Amniotic stem cell (primary cell): ENCODE measurements at places on chromosomes 12 and 14.

DNA sequence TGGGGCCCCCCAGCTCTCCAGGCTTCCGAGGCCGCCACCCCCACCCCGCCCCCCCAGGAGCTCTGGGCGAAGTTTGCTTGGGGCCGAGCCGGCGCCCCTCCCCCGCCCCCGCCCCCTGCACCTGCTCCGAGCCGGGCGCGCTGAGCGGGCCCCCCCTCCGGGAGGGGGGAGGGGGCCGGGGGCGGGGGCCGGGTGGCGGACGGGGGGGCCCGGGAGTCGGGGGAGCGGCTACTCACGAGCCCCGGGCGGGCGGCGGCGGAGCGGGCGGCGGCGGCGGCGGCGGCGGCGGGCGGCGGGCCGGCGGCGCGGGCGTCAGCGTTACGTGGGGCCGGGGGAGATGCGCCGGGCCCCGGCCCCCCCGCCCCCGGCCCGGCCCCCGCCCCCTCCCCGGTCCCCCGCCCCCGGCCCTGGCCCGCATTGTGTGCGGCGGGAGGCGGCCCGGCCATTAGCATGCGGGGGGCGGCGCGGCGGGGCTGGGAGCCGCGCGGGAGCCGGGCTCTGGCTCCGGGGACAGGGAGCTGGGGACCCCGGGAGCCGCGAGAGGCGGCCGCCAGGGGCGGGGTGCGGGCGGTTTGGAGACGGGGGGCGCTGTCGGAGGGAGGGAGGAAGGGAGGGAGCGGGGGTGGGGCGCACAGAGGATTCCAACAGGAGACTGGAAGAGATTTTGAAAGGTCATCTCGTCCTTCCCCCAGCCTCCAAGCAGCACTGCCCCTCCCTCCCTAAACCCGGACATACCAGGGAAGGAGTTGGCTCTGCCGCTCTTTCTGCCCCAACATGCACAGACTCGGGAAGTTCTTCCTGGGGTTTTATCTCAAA, at the start of gene ZNF219:
Gene ZNF219 (minus strand): TSS at position 580 of the 816 bp plus-strand sequence. CDS start 5,064 bp downstream, outside the sequence.
- DNase-seq = no peak

- no peak for DNase-seq
These were observed 11.6 kb upstream of the SRSF5 start for GRCh38 chr14:69755296-69755695.

DNA sequence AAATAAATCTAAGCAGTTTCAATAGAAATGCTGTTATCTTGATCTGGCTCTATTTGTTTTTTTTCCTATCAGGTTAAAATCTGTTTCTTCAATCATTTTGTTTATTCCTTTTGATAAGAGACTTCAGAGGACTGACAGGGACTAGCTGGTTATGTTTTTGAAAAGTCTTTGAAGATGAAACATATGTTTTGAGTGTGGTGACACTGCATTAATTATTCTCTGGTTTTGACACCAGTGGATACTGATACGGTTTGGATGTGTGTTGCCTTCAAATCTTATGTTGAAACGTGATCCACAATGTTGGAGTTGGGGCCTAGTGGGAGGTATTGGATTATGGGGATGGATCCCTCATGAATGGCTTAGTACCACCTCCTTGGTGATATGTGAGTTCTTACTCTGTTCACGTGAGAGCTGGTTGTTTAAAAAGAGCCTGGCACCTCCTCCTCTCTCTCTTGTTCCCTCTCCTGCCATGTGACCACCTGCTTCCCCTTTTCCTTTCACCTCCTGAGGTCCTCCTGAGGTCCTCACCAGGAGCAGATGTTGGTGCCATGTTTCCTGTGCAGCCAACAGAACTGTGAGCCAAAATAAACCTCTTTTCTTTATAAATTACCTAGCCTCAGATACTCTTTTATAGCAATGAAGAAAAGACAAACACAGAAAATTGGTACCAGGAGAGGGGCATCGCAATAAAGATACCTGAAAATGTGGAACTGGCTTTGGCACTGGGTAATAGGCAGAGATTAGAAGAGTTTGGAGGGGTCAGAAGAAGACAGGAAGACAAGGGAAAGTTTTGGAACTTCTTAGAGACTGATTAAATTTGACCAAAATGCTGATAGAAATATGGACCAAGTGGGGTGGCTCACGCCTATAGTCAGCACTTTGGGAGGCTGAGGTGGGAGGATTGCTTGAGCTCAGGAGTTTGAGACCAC, 23.0 kb downstream of the RASSF3 start:
- DNase-seq = no peak

GRCh38 chr14:101506926-101507835, 54.1 kb upstream of the DIO3 start:
- DNase-seq = no peak

- no peak for DNase-seq
These were observed 527.7 kb downstream of the FUT8 start for GRCh38 chr14:65940056-65940735.

- no peak for DNase-seq
These were observed 60.1 kb downstream of the DIP2B start for GRCh38 chr12:50564948-50565297.

DNA sequence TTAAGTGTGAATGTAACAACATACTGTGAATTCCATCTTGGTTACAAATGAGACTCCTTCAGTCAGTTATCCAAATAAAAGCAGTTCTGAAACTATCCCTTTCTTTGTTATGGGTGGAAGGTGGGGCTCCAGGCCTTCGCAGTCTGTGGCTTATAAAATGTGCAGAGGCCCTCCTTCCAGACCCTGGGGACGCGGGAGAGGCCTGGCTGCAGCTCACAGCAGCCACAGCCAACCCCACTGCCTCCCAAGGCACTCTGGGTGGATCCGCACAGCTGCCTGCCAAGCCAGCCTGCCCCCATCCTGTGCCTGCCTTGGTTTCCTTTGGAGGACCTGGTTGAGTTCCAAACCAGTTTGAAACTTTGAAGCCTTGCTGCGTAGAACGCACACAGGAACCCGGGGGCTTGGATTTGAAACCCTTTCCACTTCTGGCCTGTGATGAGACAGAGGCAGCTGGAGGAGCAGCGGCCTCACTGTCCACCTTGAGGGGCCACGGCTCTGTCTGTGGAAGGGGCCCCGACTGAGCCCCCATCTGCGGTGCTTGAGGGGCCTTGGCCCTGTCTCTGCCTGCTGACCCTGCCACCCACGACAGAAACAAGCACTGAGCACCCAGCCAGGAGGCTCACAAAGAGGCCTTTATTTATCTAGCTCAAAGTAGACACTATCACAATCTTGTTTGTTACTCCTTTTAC, 30.4 kb downstream of the CCNK start:
- DNase-seq = peak; percentile 2

- no peak for DNase-seq
These were observed 24.4 kb downstream of the PIGH start for GRCh38 chr14:67575684-67576083.

DNA sequence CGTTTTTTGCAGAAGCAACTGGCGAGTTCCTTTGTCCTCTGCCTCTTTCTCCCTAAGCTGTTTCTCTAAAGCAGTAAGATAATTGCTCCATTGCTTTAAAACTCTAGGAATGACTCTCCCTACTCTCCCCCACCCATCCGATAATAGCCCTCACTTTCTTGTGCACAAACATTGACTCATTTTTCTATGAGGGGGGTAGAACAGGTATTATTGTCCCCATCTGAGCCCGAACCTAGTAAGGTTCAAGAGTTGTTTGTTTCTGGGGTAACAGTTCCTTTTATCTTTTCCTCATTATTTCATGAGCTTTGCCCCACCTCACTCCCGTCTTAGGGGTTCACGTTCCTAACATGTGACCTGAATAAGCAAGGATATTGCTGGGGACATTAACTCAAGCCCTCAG, 190.6 kb downstream of the EMP1 start:
- DNase-seq = no peak

DNA sequence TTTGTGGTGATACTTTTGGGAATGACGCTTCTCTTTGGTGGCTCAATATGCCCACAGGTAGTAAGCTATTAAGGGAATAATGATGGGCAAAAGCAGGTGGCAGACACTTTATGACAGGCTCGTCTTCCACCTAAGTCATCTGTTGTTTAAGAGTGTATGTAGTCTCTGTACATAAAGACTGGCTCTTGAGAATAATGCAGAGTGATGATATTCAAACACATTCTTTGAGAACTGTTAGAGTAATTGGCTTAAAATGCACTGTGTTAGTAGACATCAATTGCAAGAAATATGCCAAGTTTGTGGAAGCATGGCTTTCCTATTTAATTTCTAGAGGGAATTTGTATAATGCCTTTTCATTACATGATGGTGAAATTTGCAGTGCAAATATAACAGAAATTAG, 694.8 kb upstream of the MIS18BP1 start:
- no peak for DNase-seq

DNA sequence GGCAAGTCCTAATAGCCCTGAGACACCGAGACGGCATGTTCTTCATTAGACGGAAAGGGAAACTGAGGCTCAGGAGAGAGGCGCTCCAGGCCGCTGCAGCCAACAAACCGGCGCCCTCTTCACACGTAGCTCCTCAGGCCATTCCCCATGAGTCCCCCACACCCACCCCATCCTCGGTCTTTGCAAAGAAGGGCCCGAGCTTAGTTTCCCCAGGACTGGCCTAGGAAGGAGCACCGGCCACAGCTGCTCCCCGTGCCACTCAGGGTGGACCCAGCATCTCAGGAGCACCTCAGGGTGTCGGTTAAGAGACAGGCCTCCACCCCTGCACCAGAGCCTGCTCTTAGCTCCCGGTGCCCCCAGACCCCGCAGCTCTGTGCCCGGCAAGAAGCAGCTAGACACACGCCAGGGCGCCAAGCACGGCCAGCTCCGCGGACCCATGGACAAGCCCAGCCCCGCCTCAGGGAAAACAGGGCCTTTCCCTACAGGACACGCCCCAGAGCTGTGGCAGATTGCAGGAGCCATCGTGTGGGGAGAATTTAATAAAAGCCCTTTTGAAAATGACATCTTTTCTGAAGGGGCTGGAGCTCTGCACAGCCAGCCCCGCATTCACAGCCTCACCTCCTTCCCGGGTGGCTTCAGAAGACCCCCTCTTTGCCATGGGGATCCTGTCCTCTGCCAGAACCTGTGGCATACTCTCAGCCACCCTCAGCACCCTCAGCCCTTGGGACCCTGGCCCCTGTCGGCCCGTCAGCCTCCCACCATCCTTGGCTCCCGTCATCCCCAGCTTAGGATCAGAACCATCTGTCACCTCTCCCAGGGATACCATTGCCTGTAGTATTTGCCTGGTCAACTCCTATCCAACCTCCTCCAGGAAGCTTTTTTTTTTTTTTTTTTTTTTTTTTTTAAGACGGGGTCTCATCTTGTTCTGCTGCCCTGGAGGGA, 59.7 kb downstream of the LGMN start:
- DNase-seq = no peak

- DNase-seq = peak; percentile 84
These were observed at the start of gene BDKRB2 for GRCh38 chr14:96204151-96205058. Gene BDKRB2, plus strand, starts transcription at chr14:96204839. Its CDS starts 32,269 bp downstream, at chr14:96237108.
